ENCODE measurements at places on chromosomes 16 and 17.
A peak's percentile ranks its signal among the peaks of the same experiment; 100 is the strongest.

DNA sequence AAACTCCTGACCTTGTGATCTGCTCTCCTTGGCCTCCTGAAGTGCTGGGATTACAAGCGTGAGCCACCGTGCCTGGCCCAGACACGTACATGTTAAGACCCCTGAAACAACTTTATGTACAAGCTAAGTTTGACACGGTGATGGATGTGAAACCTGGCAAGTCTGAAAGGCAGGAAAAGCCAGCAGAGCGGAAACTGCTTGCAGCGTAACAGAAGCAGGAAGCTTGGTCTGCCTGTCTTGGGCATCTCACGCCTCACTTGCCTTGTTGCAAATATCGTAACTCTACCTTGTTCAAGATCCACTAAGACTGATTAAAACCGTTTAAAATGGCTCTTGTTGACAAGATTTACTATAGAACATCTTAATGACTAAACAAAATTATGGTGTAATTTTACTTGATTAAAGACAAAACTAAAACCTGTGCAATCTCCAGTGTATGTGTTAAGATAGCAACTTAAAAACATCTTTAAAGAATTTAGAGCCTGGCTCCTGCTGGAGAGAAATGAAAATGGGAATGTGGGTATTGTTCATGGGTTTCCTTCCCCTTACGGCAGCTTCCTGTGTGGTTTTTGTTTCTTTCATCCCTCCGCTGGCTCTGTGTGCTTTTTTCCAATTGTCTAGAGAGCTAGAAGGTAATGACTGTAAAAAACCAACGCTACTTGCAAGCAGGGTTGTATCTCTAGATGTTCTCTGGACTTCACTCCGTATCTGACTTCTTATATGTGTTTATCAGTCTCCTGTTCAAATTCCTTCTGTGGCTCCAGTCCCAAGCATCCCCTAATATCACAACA lies 477.6 kb downstream of the XYLT1 start:
- peak; percentile 30 for DNase-seq

DNA sequence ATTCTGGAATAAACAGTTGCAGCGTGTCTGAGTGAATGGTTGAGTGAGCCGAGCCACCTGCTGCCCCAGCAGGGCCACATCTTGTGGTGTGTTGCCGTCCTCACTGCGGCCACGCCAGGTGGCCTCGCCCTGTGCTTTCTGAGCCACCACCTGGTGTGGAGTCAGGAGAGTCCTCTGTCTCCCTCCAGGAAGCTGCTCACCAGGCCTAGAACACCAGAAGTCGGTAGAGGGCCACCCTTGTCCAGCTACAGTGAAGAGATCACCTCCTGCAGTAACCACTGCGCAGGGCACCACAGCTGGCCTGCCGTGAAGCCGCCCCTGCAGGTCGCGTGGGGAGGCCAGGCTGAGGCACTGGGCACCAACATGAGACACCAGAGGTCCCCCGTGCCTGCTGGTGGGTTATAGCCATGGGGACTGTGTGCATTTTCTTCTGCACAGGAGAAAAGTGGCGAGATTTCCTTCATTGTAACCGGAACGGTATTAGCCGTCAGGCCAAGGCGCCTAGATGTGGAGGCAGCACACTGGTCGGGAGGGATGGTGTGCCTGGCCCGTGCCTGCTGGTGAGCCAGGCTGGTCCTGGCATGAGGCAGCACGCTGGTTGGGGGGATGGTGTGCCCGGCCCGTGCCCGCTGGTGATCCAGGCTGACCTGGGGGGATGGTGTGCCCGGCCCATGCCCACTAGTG lies 28.9 kb upstream of the FOXK2 start:
- no peak for DNase-seq

GRCh38 chr17:71380535-71380934 lies 740.3 kb upstream of the SOX9 start:
- DNase-seq, result no peak

DNA sequence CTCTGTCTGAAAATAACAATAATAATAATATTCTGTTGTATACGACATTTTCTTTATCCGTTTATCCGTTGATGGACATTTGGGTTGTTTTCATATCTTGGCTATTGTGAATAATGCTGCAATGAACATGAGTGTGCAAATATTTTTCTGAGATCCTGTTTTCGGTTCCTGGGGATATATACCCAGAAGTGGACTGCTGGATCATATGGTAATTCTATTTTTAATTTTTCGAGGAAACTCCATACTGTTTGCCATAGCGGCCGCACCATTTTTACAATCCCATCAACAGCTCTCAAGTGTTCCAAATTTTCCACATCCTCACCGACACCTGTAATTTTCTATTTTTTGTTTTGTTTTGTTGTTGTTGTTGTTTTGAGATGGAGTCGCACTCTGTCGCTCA lies 5.3 kb upstream of the PRSS41 start:
- DNase-seq, result no peak

GRCh38 chr16:17194190-17194780 lies 276.5 kb downstream of the XYLT1 start:
- DNase-seq, result peak; percentile 83

GRCh38 chr17:16975744-16976625 lies 4.1 kb upstream of the TNFRSF13B start:
- no peak for DNase-seq

DNA sequence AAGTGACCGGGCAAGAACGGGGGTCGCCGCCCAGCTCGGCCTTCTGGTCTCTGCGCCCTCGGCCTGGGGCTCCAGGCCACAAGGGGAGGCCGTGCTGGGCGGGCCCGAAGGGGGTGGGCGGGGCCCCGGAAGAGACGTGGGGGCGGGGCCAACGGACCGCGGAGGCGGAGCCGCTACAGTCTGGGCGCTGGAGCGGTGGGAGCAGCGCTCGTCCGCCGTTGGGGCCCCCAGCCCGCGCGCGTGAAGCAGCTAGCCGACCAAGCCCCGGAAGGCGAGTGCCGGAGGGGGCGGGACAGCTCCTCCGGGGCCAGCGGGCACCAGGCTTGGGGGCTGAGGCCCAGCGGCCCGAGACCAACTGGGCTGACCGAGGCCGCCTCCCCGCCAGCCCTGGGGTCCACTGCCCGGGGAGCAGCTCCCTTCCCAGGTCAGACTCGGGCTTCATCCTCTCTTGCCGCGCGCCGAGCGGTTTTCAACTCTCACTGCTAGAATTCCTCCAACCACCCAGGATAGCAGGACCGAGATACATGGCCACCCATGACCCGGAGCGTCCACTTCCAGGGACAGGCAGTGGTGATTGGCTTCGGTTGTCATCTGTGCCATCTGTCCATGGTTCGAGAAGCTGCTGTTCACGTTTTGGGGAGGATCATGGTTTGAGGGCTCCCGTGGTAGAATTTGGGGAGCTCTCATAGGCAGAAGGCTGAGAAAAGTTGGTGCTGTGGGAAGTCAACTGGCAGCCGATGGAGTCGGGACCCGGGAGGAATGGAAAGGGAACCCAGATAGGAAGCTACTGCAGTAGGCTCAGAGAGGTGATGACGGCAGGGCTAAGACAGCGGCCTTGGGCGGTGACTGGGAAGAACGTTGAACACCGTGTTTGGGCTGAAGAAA lies 44.6 kb upstream of the LCMT1 start:
- DNase-seq, result peak; percentile 91

DNA sequence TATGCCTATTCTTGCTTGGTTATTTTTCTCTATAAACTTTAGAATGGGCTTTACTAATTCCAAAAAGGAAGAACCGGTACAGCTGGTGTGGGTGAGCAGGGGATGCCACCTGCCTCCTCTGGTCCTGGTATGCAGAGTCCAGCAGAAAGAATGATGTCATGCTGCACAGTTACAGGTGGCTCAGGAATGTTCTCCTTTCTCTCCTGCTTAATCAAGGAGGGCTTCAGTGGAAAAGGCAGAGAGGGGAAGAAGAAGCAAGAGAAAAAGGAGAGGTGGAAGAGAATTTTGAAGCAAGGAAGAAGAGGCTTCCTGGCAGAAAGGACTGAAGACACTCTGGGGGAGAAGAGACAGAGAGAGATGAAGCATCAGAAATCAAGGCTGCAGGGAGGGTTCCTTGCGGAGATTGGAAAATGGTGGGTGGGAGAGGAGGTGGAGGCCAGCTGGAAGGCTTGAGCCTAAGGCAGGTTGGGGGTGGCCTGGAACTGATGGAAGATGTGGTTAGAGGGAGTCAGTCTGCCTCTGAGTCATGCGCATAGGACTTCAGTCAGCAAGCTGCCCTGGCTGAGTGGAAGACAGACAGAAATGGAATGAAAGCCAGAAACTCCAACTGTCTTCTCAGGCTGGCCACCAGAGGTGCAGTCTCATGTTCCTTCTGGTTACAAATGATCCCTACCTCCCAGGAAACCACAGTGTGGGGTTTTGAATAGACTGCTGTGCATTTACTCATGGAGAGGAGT lies 64.6 kb upstream of the CRHR1 start:
- DNase-seq, result no peak

- no peak for DNase-seq
Measured at GRCh38 chr16:47855431-47855830, 300.4 kb downstream of the ABCC12 start.

GRCh38 chr17:74803971-74804370 lies 27.8 kb upstream of the NAT9 start:
- DNase-seq, result no peak

- DNase-seq, result no peak
Measured at GRCh38 chr17:29225396-29225795, 21.3 kb upstream of the CRYBA1 start.

- DNase-seq, result no peak
Measured at GRCh38 chr17:10547351-10547750, 2.1 kb downstream of the MYH2 start.

DNA sequence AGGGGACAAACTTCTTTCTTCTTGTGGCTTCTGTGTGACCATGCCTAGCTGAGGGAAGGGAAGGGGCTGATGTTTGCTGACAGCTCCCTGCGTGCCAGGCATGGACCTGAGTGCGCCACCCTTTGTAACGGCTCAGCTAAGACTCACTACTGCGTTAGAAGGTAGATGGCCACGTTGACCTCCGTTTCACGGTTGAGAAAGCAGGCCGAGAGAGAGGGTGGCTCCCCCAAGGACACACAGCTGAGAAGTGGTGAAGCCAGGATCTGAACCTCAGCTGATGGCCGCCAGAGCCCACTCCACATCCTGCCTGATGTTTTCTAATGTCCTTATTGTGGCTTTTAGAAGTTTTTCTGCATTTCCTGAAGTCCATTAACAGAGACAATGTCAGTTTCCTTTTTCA lies 45.1 kb downstream of the RGS9 start:
- DNase-seq, result no peak

GRCh38 chr16:1645914-1646525 lies 32.1 kb upstream of the JPT2 start:
- DNase-seq, result peak; percentile 50

- no peak for DNase-seq
Measured at GRCh38 chr17:77526728-77527350, 386.1 kb downstream of the SEC14L1 start.

DNA sequence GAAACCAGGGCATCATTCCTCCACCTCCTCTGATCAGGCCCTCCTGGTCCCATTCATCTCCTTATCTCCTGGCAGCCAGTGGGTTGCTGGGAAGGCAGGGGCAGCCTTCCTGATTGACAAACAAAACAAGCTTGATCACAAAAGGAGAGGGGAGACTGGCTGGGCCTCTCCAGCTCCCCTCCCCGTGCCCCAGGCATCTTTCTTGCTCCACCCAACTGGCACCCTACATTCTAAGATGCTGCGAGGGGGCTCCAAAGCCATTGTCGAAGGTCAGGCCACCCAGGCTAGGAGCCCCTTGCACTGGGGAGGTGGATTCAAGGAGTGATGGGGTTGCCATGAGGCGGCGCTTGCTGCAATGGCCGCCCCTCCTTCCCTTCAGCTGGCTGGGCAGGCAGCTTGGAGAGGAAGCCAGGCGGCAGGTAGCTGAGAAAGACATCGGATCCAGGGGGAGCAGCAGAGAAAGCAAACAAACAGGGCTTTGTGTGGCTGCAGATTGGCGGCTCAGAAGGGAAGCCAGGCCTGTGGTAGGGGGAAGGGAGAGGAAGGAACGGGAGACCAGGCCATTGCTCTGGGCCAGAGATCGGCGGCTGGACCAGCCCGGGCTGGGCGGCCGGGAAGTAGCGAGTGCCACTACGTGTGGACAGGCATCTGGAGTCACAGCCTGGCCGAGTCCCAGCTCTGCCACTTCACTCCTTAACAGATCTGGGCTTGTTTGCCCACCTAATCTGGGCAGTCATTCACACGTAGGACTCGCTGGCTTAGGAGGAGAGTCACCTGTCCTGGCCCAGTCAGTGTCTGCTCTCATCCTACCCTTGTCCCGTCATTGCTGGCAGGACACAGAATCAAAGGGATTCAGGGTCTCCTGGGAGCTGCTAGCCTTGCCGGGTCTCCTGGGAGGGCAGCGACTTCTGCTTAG lies 12.3 kb downstream of the RAI1 start:
- DNase-seq, result no peak

DNA sequence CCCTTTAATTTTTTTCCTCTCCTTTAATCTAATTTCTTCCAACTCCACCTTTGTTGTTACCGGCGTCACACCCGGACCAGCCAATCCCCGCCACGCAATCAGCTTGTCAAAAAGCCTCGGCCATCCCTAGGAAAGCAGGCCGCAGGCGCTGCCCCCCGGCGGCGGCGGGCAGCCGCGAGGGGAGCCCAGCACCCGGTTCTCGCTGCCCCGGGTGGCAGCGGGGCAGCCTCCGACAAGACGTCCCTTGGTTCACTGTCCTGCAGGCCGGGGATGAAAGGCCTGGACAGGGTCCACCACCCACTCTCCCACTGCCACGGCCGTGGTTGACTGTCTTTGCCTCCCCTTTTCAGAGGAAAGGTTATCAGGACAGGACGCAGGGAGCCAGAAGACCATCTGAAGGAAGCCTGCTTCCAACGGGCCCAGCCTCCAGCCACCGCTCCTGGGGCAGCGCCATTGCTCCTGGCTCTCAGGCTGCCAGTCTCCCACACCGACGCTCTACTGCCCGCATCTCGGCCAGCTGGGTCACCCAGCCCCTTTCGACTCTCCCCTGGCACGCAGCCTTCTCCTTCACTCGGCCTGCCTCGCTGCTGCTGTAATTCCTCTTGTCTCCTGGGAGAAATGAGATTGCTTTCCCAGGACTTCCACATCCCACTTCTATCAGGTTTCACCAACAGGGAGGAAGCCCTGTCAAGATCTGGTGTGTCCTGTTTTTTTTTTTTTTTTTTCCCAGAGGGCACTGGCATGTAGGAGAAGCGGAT lies 2.8 kb upstream of the UBTF start:
- peak; percentile 66 for DNase-seq

GRCh38 chr16:63372815-63373214 lies 1336.6 kb upstream of the CDH8 start:
- no peak for DNase-seq

DNA sequence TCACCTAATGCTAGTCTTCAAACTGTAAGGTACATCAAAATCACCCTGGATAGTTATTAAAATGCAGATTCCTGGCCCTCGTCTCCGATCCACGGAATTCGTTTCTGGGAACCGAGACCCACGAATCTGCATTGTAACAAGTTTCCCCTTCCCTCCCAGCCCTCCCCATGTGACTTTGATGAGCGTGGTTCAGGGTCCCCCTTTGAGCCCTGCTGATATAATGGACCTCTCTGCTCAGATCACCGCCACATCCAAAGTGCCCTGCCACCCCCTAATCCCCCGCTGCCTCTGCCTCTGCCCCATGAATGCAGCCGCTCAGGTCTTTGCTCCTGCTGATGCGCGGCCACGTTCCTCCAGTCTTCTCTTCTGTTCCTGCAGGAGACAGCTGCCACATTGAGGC lies 283.1 kb downstream of the SNX29 start:
- DNase-seq, result no peak

Measured in stimulated activated CD8-positive, alpha-beta memory T cell treated with anti-CD3 and anti-CD28 coated beads, Interleukin-4, amount 100 ng/mL, for 48 hours (primary cell).